ENCODE measurements at places on chromosomes 13 and 19. TPM values are rescaled to one million over a fixed set of nuclear protein-coding genes. Genes with fewer than 3 reads are reported as not detected.

GRCh38 chr13:20360041-20360491 is 127.9 kb upstream of the GJB6 start:
- H3K27ac ChIP-seq = no peak overlapping the region
- no peak for DNase-seq
- H3K27me3 ChIP-seq = no peaks in the 10 kb centered on the region
- H3K4me3 ChIP-seq = no peak overlapping the region
- no peaks in the 10 kb centered on the region for H3K36me3 ChIP-seq

The VSTM1 gene
- total RNA-seq = 1.6 TPM

DNA sequence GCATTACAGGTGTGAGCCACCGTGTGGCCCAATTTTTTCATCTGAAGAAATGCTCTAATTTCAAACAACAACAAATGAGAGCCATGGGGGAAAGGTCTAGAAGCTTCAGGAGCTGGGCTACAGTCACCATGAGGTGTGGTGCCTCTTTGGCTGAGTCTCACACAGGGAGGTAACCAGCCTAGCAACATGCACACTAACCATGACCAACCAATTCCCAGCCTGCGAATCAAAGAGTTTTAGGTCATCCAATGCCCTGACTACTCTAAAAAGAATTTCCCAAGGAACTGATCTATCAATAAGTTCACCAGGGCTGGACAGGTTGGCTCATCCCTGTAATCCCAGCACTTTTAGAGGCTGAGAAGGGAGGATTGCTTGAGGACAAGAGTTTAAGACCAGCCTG is 29.9 kb downstream of the PBX4 start:
- H3K4me1 ChIP-seq = peaks cover 3% of the 10 kb centered on the region
- no peak overlapping the region for H3K27ac ChIP-seq
- no peak overlapping the region for H3K4me3 ChIP-seq
- DNase-seq = no peak

DNA sequence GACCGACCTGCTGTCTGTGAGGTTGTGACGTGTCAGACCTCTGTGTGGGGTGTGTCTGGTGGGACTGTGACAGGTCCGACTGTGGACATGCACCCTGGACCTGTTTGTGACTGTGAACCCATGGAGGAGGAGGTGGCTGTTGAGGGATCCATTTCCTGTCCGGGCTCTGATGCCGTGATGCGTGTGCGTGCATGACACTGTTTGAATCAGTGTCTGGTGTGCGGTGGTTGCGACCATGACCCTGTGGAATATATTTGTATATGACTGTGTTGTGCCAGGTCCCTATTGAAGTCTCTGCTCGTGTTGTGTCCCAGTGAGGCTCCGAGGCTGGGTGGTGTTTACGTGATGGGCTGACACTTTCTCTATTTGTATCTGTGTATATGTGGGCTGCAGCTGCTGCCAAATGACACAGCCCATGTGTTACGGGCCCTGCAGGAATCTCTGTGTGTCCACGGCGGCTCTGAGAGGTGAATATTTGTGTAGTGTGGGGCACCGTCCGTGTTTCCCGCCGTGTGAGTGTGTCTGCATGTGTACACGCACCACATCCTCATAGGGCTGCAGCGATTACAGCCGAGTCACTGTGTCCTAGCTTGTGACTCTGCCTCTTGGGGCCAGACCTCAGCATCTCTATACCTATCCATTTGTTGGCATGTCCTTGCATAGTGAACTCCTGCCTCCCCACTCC is 18.3 kb downstream of the CCDC97 start:
- H3K4me3 ChIP-seq = no peak overlapping the region
- no peaks in the 10 kb centered on the region for H3K27me3 ChIP-seq
- H3K4me1 ChIP-seq = peaks cover 13% of the 10 kb centered on the region
- DNase-seq = no peak
- H3K27ac ChIP-seq = peak overlapping the region; percentile 72

GRCh38 chr13:72523049-72523448 is 204.4 kb downstream of the MZT1 start:
- H3K27ac ChIP-seq = no peak overlapping the region
- no peaks in the 10 kb centered on the region for H3K27me3 ChIP-seq
- no peak for DNase-seq

- H3K36me3 ChIP-seq = no peaks in the 10 kb centered on the region
- H3K4me1 ChIP-seq = no peaks in the 10 kb centered on the region
- no peak overlapping the region for H3K4me3 ChIP-seq
- no peak overlapping the region for H3K27ac ChIP-seq
- no peak for DNase-seq
Observed at GRCh38 chr13:42102961-42103865, 54.8 kb downstream of the DGKH start.

The FBN3 gene
- total RNA-seq = 5.2 TPM

The AP1M2 gene
- total RNA-seq = 28.1 TPM

DNA sequence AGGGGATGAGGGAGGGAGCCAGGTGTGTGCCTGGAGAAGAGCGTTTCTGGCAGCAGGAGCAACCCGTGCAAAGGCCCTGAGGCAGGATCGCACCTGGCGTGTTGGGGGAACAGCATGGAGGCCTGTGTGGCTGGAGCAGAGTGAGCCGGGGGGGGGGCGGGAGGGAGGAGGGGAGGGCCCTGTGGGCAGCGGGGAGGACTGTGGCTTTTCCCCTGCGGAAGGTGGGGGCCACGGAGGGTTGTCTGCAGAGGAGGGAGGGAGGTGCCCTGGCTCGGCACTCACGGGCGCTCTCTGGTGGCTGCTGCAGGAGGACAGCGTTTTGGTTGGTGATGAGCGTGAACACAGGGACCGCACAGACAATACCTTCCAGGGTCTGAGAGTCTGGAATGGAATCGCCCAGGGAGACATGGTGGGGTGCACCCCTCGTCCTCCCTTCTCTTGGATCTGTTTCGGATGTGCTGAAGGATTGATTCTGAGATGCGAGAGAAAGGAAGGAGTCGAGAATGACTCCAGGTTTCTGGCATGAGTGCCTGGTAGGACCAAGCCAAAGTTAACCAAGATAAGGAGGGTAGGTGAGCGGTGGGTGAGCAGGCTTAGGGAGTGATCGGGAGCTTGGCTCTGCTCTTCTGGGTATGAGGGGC is 6.5 kb downstream of the RAB11B start:
- no peaks in the 10 kb centered on the region for H3K27me3 ChIP-seq
- no peak overlapping the region for H3K4me3 ChIP-seq
- peaks cover 6% of the 10 kb centered on the region for H3K36me3 ChIP-seq

The HMGB1 gene
- total RNA-seq = 274 TPM

DNA sequence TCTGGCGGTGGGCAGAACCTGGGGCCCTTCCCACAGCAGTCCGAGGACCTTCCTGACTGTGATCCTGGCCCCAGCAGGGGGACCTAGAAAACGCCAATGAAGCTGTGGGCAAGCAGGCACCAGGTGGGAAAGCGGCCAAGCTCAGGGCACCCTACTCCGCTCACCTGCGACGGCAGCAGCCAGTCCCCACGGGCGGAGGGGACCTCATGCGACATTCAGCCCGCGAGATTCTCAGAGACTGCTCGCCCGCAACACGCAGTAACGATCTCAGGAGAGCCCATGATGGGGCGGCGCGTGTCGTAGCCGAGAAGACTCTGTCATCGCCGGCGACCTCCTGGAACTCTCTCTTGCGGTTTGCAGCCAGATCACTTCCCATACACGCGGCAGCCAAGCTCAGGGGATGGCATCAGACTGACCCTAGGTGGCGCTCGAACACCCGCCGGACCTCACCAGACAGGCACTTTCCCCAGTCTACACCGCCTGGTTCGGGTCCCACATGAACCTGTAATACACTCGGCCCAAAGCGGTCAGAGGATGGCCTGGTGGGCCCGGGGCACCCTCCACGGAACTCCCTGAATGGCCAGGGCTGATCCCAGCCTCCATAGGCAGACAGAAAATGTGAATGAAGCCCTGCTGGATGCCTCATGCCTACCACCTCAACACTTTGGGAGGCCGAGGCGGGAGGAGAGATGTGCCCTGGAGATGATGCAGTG is 26.5 kb downstream of the MAN2B1 start:
- H3K4me1 ChIP-seq = no peaks in the 10 kb centered on the region
- no peaks in the 10 kb centered on the region for H3K27me3 ChIP-seq
- H3K36me3 ChIP-seq = no peaks in the 10 kb centered on the region
- H3K4me3 ChIP-seq = no peak overlapping the region

DNA sequence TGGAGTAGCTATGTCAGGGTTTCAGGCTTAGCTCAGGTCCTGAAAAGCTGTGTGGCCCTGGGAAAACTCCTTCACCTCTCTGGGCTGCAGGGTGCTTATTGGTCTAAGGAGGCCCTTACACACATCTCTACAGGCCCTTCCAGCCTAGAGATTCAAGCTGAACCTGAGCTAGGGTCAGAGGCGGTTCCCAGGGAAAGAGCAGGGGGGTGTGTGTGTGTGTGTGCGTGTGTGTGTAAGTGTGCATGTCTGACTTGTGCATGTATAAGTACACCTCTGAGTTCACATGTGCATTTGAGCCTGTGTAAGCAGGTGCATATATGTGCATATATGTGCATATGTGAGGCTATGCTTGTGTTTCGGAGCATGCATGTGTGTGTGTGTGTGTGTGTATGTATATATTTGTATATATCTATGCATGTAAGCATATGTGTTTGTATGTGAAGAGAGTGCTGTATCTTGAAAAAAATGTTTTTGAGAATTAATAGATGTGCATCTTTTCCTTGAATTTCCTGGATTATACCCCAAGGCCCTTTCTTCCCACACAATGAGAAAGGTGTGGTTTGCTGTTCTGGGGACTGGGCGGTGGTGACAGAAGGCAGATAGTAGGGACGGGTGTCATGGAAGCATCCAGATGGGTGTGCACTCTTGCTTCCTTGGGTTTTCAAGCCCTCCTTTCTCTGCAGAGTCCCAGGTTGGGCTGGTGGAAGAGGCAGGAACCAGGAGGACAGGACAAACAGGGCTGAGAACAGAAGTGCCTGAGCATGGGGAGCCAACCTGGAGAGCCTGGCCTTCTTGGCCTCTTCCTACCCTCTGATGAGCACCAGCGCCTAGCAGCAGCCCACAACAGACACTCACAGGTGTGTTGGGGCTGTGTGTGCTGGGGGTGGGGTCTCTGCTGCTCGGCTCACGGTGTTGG is 150.3 kb upstream of the TSHZ3 start:
- peak; percentile 2 for DNase-seq
- H3K4me3 ChIP-seq = no peak overlapping the region
- no peaks in the 10 kb centered on the region for H3K36me3 ChIP-seq
- H3K4me1 ChIP-seq = no peaks in the 10 kb centered on the region
- no peaks in the 10 kb centered on the region for H3K27me3 ChIP-seq

DNA sequence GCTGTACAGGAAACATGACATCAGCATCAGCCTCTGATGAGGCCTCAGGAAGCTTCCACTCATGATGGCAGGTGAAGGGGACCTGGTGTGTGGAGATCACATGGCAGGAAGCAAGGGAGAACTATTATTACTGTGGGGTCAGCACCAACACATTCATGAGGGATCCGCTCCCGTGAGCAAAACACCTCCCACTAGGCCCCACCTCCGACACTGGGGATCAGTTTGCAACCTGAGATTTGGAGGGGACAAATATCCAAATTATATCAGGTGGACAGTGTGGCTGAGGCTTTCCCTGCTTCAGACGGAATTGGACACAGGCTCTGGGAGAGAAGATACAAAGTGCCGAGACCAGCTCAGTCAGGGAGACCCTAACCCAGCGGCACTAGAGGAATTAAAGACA is 5.7 kb upstream of the ZNF792 start:
- no peaks in the 10 kb centered on the region for H3K36me3 ChIP-seq
- no peak overlapping the region for H3K27ac ChIP-seq
- DNase-seq = no peak

DNA sequence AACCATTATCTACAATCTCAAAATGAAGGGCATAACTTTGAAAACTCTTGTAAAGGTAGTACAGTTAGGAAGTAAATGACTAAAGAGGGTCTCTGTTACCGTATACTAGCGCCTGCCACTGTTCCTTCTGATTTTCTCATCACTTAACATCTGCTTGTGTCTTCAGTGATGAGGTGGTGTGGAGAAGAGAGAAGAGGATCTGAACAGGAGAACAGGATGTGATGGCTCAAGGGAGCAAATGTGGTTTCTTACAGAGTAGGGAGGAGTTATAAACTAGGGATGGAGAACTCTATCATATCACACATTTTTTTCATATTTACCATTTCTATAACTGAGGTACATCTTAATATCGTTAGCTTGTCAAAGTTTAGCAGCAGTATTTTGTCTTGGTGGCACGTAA is 1.1 kb downstream of the KCTD4 start:
- no peaks in the 10 kb centered on the region for H3K4me1 ChIP-seq
- no peak for DNase-seq
- H3K27ac ChIP-seq = no peak overlapping the region
- no peak overlapping the region for H3K4me3 ChIP-seq
- H3K27me3 ChIP-seq = no peaks in the 10 kb centered on the region
- no peaks in the 10 kb centered on the region for H3K36me3 ChIP-seq

GRCh38 chr13:113666951-113667701 is at the start of gene GRK1:
GRK1 (plus strand) TSS chr13:113667219; CDS start chr13:113667387, 168 bp downstream.
- no peak within 1 kb of the TSS for H3K4me3 ChIP-seq
- no peak for DNase-seq
- H3K27me3 ChIP-seq = no peaks in the 10 kb centered on the region

The DCT gene
- 3.4 TPM for total RNA-seq

The ACER1 gene
- total RNA-seq = not detected

GRCh38 chr13:22648320-22648801 is 532.4 kb upstream of the SGCG start:
- H3K4me1 ChIP-seq = no peaks in the 10 kb centered on the region
- DNase-seq = no peak
- no peaks in the 10 kb centered on the region for H3K36me3 ChIP-seq
- H3K27ac ChIP-seq = no peak overlapping the region
- H3K27me3 ChIP-seq = no peaks in the 10 kb centered on the region

DNA sequence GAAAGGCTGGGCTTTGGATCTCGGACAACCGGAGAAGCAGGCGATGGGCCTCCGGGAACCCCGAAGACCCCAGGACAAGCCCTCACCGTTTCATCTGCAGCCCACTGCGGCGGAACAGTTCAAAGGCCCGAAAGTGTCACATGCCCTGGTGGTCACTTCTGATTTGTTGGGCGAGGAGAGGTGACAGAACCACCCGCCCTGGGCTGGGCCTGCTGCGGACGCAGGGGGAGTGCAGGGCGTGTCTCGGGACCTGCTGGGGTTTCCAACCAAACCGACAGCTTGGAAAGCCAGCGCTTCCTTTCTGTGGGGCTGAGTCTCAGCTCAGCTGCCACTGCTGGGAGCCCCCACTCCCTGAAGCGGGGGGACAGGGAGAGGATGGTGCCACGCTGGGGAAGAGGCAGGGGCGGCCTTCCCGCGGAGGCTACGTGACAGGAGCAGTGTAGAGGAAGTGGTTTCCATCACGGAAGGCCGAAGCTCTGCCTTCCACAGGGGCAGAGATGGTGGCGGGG is 22.8 kb upstream of the ZBTB7A start:
- peaks cover 4% of the 10 kb centered on the region for H3K36me3 ChIP-seq
- H3K4me1 ChIP-seq = no peaks in the 10 kb centered on the region
- H3K27ac ChIP-seq = no peak overlapping the region
- no peaks in the 10 kb centered on the region for H3K27me3 ChIP-seq
- no peak for DNase-seq

The CLC gene
- not detected for total RNA-seq

The NAA16 gene
- total RNA-seq = 19.9 TPM

GRCh38 chr19:4641132-4641531 is 1.8 kb downstream of the TNFAIP8L1 start:
- no peak overlapping the region for H3K27ac ChIP-seq
- no peaks in the 10 kb centered on the region for H3K27me3 ChIP-seq
- no peaks in the 10 kb centered on the region for H3K36me3 ChIP-seq
- no peak overlapping the region for H3K4me3 ChIP-seq
- no peak for DNase-seq
- no peaks in the 10 kb centered on the region for H3K4me1 ChIP-seq

Measured in prostate gland (tissue), 2 donors.